ENCODE measurements at places on chromosomes 4 and X.

DNA sequence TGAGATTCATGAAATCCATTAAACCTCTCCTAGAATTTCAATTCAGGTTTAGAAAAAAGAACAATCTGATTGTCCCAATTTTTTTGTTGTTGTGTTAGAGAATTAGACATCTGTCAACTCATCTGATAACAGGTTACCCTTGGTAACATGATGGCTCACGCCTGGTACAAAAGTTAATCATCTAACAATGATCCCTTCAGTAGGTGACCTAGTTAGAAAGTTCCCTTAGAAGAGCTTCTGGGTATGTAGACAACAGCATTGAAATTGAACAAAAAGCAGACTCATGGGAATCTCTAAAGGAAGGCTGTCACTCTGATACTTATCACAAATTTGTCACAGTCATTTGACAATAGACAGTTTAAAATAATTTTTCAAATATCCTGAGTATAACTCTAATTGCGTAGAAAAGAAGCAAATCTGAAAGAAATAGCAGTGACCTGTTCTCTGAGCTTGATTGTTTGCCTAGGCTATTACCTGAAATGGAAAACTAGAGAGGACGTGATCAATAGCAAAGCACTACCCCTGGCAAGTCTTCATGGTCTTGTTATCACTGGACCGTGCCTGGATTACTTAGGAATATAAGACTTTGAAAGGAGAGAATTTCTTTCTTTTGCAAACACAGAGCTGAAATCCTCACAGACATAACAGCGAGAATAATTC is 880.4 kb upstream of the AGA start:
- DNase-seq, result no peak

DNA sequence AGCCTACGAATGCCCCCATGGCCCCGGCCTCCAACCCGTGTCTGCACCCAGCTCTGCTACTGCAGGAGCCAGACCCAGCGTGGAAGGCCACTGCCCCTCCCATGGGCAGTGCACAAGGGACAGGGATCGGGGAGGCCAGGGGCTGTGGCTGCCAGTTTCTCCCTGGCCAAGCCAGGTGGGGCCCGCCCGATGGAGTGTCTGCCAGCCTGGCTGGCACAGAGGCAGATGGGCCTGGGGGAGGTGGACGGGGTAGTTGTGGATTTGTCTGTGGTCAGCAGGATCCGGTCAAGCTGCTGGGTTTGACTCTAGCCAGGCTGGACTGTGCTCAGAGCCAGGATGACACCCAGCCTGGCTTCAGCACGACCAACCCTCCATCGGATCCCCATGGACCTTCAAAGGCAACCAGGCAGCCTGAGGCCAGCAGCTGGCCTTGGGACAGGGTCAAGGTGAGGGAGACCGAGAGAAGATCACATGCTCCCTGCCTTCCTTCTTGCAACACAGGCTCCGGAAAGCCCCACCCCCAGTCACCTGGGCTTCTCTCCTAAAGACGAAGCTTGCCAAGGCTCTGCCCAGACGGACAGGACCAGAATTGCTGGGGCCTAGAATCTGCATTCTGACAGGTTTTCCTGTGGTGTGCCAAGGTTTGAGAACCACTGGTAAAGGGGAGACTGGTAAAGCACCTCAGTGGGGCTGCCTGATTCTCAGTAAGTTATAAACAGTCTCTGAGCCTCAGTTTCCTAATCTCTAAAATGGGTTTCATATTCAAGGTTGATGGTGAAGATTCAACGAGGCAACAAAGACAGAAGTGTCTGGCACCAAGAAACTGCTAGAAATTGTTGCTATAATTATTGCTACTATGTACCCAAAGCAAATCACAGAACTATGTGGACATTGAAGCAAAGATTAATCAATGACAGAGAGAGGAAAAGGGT is 78.6 kb downstream of the PPP2R2C start:
- DNase-seq, result no peak

DNA sequence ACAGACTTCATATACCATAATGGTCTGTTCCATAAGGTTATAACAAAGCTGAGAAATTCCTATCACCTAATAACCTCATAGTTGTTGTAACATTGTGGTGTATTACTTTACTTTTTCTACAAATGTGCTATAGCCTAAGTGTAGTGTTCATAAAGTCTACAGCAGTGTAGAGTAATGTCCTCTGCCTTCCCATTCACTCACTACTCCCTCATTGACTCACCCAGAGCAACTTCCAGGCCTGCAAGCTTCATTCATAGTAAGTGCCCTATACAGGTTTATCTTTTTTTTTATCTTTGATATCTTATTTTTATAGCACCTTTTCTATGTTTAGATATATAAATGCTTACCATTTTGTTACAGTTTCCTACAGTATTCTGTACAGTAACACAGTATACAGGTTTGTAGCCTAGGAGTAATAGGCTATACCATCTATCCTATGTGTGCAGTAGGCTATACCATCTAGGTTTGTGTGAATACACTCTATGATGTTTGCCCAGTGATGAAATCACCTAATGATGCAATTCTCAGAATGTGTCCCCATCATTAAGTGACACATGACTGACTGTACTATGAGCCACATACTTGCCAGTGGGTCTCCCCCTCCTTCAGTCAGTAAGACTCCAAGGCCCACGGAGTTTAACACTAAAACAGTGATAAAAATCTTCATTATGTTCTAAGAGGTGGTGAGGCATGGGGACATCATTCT is 299.9 kb downstream of the UNC5C start:
- no peak for DNase-seq

- peak; percentile 62 for DNase-seq
Observed at GRCh38 chr4:153142700-153143438, 61.4 kb upstream of the TRIM2 start.

All from CD4-positive, alpha-beta T cell treated with Interleukin-15 for 4 hours (primary cell).